ENCODE measurements at places on chromosomes 1 and 21.

DNA sequence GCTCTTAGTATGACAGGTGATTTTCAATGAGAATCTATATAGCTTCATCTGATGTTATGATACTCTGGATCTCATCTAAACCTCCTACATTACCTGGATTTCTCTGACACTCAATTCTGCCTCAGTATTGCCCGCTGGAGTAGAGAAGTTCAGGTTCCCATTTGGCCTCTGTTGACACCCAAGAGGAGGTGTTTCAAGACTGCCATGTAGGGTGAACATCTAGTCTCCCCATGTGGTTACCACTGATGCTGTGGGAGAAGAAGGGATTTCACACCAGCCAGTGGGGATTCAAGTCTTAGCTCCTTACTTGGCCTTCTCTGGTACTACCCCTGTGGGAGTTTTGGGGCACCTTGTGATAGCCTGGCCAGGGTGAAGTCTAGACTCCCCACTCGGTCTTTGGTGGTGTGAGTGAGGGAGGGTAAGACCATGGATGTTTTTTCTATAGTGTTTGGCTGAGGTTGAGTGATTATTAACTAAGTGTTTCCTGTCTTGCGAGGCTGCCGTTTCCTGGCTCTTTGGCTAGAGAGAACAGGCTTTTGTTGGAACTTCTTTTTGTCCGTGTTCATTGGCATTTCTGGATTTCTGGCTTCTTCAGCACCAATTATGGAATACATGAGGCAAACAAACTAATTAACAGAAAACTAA, 90.7 kb downstream of the RHOU start:
- no peak for DNase-seq

DNA sequence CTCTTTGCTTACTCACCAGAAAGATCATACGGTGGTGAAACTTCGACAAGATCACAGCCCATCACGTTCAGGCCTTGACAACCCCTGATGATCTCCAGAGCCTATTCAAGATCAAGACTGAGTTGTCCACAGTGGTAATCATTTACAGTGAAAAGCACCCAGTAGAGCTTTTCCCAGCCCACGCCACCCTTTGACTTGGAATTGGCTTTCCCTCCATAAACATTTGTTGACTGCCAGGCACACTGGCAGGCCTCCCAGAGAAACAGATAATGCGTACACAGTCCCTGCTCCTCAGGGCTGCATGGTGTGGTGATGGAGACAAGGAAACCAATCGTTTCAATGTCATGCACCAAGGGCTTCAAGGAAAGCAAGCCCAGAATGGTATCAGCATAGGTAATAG, 10.1 kb downstream of the AGMAT start:
- no peak for DNase-seq

DNA sequence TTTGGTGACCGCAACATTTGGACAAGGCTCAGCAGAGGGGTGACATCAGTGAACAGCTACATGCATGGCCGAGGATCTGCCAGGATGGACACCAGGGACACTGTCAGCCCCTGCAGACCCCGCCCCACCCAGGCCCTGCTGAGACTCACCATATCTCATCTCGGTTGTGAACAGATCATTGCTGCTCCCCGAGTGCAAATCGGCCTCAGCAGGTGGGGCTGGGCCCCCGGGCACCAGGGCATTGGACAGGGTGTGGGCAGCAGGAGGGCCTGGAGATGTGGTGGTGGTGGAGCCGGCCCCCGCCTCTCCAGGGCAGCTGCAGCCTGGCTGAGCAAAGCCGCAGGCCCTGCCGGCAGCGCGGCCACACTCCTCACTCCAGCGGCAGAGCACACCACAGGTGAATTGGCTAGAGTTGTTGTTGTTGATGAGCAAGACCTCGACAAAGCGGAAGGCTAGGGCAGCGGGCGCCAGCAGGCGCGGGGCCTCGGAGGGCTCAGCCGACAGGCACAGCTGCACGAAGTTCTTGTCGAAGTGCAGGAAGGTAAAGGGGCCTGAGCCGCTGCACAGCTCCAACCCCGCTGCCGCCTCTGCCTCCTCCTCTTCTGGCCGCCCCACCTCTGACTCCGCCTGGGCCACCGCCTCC, 8.2 kb downstream of the ADGRB2 start:
- no peak for DNase-seq

GRCh38 chr21:33860332-33860879, 55.2 kb downstream of the ATP5PO start:
- no peak for DNase-seq

- DNase-seq, result no peak
Measured at GRCh38 chr1:178483251-178483957, 13.4 kb downstream of the CLEC20A start.

GRCh38 chr1:233256191-233256590, 39.3 kb downstream of the PCNX2 start:
- no peak for DNase-seq

GRCh38 chr1:41917835-41918449, 780 bp downstream of the HIVEP3 start:
- DNase-seq, result peak; percentile 64

DNA sequence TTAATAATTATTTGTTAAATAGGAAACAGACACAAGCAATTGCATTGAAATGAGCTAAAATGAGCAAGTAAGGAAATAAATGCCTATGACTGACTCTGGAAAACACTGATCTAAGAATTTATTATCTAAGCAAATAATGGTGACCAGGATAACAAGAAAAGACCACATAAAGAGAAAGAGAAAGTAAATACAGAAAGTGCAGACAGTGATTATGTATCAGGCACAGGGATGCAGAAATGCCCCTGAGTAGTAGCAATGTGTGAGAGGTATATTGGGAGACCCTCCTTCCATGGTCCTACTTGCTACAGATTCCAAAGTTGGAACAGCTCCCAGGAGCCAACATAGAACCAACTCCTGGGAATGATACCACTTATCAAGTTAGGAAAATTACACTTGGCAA, 33.3 kb upstream of the MUTYH start:
- no peak for DNase-seq

- no peak for DNase-seq
Measured at GRCh38 chr21:39966786-39967185, 99.5 kb downstream of the PCP4 start.

DNA sequence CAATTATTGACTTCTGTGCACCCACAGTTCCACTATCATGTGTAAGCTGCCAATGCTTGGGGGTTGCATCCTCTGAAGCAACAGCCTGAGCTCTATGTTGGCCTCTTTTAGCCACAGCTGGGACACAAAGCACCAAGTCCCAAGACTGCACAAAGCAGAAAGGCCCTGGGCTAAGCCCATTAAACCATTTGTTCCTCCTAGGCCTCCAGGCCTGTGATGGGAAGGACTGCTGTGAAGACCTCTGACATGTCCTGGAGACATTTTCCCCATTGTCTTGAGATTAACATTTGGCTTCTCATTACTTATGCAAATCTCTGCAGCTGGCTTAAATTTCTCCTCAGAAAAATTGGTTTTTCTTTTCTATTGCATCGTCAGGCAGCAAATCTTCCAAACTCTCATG, 123.7 kb upstream of the DEPDC1 start:
- DNase-seq, result no peak

DNA sequence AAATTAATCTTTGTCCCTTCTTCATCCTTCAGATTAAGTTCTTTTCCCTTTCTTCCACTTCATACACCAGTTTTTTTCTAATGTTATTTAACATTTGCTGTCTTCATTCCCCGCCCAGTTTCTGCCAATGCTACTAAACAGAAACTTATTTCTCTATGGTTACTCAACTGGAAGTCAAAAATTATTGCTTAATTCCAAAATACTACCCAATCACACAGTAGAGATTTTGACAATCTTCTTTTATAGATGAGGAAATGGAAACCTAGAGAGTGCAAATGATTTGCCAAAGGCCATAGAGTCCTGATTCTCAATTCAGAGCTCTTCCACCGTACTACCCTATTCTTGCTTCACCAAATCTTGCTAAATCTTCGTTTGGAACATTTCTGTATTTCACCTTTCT, 58.1 kb upstream of the SH3GLB1 start:
- no peak for DNase-seq

DNA sequence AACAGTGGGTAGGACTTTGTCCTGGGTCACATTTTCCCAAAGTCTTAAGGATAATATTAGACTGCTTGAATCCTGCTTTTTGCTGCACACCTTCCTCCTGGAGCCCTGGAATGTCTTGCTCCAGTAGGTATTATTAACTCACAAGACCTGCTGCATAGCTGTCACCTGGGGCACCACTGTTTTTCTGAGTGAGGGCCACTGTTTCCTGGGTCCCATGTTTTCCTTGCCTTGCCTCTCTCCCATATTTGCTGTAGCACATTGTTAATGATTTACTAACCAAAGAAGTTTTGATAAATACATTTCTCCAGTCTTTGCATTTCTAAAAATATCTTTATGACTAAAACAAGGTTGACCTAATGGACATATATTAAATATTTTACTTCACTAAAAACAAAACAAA, 22.5 kb upstream of the FCAMR start:
- no peak for DNase-seq

DNA sequence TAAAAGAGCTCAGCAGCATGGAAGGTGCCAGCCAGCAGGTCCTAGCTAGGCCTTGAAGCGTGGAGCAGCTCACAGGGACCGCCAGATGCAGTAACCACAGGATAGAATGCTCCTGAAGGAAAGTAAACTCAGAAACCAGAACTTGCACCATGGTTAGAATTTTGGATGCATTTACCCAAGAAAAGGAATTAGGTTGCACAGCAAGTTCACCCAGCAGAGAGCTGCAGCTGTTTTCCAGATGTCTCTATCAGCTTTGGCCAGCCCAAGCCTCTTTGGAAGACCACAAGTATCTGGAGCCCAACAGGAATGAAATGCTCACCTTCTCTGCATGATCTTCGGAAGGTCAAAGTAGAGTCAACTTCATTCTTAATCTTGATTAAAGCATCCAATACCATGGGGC, 21.0 kb upstream of the ATP13A2 start:
- DNase-seq, result no peak

DNA sequence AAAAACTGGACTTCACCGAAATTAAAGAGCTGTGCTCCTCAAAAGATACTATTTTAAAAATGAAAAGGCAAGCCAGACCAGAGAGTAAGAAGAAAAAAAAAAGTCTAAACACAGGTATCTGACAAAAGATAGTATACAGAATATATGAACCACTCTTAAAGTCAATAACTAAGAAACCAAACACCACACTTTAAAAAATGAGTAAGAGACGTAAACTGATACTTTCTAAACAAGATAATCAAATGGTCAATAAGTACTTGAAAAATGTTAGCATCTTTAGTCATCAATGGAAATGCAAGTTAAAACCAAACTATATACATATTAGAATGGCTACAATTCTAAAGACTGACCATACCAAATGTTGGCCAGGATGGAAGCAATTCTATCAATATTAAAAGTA, 77.6 kb downstream of the EVI5 start:
- DNase-seq, result no peak

DNA sequence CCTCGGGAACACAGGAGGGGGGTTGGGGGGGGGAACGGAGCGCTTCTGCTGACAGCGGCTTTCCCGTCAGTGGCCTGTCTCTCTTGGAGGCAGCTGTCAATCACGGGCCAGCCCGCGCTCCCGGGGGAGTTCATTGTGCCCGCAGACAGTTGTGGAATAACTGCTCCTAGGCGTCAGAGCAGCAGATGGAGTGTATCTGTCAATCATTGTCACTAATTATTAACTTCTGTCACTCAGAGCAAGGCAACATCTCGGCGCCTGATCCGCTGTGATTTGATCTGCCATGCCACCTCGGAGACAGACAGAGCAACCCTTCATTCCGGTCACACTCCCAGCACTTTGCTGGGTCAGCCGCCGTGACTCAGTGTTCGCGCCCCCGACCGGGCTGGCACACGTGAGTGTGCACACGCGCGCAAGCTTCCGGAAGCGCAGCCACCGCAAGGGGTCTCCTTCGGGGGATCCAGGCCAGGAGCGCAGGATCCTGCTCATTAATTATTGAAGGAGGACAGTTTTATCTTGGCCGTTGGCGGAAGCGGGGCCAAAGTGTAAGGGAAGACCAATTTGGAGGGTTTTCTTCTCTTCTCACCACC, 75.8 kb downstream of the RRAGC start:
- peak; percentile 45 for DNase-seq

DNA sequence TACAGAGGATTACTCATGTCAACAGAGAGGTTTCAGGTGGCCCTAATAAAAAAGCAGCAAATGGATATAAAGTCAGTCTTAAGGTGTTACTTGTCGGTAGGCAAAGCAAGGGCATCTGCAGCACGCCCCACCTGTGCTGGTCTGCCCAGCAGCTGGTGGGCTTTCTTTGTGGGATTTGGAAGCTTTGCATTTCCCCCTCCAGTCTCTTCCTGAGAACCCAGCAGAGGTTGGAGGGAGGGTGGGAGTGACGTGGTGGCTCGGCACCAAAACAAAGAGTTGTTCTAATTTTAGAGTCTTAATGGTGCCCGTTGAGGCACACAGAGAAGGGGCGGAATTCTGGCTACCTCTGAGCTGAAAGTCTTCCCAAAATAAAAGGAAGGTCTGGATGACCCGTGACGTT, 4.8 kb upstream of the PCBP3 start:
- DNase-seq, result no peak

DNA sequence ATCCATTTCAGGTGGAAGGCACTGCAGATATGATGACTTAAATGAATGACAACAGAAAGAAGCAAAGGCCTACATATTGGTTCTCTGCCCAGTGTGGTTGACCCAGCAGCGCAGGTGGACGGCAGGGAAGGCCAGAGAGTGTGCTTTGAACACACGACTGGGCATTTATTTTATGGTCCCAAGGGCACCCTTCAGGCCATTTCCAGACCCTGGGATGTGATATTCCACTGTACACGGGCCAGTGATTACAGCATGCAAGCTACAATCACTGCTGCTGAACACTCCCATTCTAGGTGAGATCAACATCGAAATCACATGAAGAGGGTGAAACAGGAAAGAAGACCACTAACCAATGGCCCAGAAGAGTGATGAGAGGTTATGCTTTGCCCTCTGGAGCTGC, 33.8 kb downstream of the PCNX2 start:
- no peak for DNase-seq

GRCh38 chr1:158071138-158071537, 77.7 kb downstream of the KIRREL1 start:
- no peak for DNase-seq

DNA sequence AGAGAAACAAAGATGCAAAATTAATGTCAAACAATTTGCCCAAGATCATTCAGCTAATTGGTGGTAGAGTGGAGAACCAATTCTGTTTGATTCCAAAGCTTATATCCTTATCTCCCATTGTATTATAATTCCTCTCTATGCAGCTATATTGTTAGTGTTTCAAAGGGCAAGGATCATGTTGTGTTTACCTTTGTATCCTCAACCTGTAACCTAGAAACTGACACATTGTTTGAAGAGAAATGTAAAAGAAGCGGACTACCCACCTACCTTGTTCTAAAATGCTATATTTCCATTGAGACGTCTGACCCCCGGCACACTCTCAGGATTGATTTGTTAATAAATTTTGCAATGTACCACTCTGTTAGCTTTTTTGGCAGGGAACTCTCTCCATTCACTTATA, 9.3 kb downstream of the RAVER2 start:
- no peak for DNase-seq

- DNase-seq, result no peak
Measured at GRCh38 chr1:12088607-12089006, 25.5 kb downstream of the TNFRSF8 start.

- no peak for DNase-seq
Measured at GRCh38 chr1:9179463-9180110, 50.7 kb upstream of the GPR157 start.

All from NCI-H1105 treated with DMSO at 0.1 percent for 48 hours (cell line).